ENCODE measurements at places on chromosomes 6 and 20.
A peak's percentile ranks its signal among the peaks of the same experiment; 100 is the strongest.

GRCh38 chr6:108589244-108589791 is 28.6 kb downstream of the FOXO3 start:
- DNase-seq: no peak

DNA sequence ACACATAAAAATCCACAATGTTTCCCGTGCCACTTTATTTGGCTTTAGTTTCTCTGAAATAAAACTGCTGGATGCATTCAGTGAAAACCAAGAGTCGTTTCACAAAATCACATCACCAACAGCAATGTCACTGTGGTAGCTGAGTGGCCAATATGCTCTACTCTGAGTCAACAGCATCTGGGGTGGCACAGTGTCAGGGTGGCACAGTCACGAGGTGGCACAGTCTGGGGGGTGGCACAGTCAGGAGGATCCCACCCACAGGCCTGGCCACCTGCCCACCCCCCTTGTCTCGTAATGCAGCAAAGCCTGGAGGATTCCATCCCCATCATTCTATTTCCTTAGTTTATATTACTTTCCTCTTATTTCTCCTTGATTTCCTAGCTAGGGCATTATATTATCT is 87.0 kb downstream of the ANKRD60 start:
- no peak for DNase-seq

DNA sequence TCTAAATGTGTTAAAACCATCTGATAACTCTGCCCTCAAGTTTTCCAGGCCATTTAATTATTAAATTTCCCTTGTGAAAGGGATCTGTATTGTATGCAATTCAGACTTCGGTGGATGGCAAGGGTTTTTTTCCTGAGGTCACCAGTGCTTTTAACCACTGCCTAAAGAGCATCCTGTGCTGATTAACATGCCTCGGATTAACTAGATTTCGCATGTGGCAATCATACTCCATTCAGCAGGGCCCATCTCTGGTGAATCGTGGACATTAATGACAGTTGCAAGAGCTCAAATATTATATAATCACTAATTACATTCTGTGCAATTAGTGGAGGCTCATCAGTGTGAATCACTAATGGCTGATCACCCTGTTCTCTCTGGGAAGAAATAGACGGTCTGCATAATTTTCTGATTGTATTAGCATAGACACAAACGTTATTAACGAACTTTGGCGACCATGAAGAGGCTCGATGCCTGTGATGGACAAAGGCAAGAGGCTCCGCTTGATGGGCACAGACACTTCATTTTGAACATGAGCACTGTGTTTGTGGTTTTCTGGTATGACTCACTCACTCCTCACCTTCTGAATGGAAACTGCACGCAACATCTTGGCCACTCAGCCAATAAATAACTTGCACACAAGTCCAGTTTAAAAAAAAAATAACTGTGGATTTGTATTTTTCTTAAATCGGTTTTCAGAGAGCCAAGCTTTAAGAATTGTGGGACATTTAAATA is 31.4 kb downstream of the LINC00237 start:
- no peak for DNase-seq

GRCh38 chr20:9353180-9353915 is 161.0 kb upstream of the LAMP5 start:
- no peak for DNase-seq

- no peak for DNase-seq
Measured at GRCh38 chr6:36627801-36628246, 33.7 kb downstream of the SRSF3 start.

- no peak for DNase-seq
Measured at GRCh38 chr6:16146028-16146427, 17.1 kb downstream of the MYLIP start.

GRCh38 chr20:46681032-46681854 is 8.0 kb downstream of the TP53RK start:
- DNase-seq: peak; percentile 34

DNA sequence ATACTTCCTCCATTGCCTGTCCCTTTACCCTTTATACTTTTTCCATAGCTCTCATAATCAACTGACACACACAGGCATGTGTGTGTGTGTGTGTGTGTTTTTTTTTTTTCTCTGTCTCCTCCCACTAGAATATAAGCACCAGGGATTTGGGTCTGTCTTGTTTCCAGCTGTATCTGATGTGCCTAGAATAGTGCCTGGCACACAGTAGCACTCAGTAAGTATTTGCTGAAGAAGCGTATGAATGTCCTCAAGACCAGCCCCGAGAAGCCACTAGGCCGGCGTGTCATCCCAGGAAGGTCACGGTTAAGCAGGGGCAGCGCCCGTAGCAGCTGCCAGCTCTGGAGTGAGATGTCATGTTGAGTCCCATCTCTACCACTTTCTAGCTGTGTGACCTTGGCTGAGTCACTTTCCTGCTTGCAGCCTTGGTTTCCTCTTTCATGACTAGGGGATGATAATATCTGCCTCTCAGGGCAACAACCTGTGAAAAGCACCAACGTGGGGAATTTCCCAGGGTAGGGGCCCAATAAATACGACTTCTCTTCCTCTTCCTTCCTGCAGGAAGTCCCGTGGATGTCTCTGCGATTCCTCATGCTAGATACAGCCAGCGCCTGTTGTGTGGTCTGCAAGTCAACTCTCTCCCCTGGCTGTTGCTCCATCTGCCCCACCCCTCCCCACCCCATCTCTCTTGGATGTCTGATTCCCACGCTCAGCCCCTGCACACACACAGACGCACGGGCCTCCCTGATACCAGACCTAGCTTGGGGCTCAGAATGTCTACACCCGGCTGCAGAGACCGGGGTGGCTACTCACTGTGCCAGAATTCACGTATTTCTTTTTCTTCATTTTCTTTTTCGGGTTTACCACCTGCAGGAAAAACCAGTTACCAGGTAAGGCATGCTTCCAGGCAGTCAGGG is 58.1 kb downstream of the RAB44 start:
- DNase-seq: no peak

DNA sequence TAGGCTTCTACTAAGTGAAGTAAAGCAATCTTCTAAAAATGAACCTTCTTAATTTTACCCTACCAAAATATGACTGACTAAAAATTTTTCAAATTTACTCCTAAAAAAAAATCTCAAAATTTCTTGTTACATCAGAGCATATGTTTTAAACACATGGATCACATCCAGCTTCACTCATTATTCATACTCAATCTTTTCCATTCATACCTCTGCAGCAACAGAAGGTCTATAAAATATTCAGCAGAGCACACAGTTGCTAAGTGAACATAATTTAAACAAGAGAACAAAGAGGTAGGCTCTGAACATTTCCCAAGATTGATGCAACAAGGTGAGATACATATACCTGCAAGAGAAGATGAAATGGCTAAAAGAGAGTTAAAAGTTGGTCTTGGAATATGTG is 213.9 kb downstream of the SOD2 start:
- DNase-seq: no peak

- no peak for DNase-seq
Measured at GRCh38 chr6:42263165-42263728, 45.6 kb upstream of the MRPS10 start.

GRCh38 chr6:128415387-128415786 is 105.0 kb downstream of the PTPRK start:
- peak; percentile 14 for DNase-seq

- no peak for DNase-seq
Measured at GRCh38 chr6:96562886-96563285, at the start of gene FHL5. Gene FHL5, plus strand, starts transcription at chr6:96563128. Its CDS starts 40,486 bp downstream, at chr6:96603614.

- no peak for DNase-seq
Measured at GRCh38 chr6:140203661-140204147, 829.3 kb upstream of the CITED2 start.
